ENCODE measurements at places on chromosomes 11 and 22. TPM values are rescaled to one million over a fixed set of nuclear protein-coding genes. Genes with fewer than 3 reads are reported as not detected.

- no peak for DNase-seq
These were observed 593.6 kb downstream of the NELL1 start for GRCh38 chr11:21262992-21263391.

The FOLR2 gene
- total RNA-seq: not detected

GRCh38 chr11:68776442-68777235 is 25.3 kb upstream of the TESMIN start:
- no peak for DNase-seq

DNA sequence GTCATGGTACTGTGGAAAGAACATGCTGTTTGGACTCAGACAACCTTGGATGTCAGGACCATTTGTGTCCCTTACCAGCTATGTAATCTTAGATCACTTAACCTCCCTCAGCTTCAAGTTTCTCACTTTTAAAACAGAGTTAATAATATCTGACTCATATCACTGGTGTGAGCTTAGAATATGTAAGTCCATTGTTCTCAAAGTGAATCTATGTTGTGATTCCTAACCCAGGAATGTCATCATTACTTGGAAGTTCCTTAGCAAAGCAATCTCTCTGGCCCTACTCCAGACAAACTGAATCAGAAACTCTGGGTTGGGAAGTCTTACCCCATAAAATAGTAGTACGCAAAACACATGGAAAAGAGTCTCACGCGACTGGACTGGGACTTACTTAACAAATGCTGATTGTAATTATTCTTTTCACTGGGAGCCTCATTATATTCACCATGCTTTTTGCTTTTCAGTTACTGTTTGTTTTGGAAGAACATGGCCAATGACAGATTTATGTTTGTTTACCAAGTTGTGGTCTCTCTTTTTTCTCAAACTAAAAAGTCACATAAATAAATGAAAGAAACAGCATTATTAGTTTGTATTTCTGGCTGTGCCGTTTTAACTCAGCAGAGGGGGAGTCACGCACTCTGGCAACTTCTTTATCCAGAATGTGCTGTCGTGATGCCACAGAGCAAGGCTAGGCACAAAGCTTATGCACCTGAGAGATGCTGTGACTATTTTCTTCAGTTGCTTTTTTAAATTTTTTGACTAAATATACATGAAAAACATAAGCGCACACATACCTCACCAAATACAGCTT is 217.7 kb upstream of the CTSC start:
- DNase-seq: peak; percentile 99

The DMC1 gene
- total RNA-seq: 1.8 TPM

DNA sequence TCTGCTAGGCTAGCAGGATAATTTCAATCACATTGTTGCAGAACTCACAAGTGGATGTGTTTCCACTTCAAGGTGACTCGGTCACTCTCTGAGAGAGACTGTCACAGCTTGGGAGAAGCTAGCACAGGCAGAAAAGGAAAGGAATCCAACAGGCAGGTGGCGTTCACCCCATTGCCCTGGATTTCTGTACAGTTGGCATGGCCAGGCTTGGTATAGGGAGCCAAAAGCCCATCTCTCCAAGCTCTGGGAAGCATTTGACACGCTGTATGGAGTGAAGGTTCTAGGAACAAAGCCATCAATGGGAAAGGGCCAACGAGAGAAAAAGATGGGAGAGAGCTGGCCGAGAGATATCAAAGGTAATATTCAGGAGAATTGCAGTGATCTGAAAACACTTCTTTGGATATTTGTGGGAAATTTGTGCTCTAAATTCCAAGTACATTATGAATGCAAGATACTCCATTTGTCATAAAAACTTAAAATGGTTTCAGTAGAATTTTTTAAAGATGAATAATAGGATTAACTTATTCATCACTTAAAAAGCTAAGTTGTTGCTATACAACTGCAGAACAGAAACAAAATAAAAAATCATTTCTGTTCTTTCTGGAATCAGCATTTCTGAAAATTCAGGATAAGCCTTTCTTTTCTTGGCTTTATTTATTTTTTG is 223.5 kb upstream of the NTM start:
- no peak for DNase-seq

DNA sequence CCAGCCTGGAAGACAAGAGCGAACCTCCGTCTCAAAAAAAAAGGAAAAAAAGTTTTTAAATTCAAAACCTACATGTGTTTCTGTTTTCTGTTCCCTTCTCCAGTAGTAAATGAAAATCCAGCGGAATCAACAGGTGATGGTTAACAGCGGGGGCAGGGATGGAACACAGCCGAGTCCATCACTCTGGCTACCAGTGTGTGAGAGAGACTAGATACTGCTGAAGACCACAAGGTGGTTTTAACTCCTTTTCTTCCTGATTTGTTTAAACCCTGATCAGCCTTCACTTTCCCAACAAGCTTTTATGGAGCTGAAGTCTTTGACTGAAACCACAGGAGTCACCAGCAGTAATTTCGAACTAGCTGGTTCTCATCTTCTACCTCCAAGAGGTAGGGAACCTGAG is 3.6 kb upstream of the ARHGAP32 start:
- no peak for DNase-seq

The LGALS1 gene
- 2,321 TPM for total RNA-seq

GRCh38 chr11:57476047-57476756 is 15.9 kb downstream of the RTN4RL2 start:
- DNase-seq: peak; percentile 31

GRCh38 chr11:118938491-118939403 is 13.0 kb upstream of the BCL9L start:
- no peak for DNase-seq

The SERPING1 gene
- 0.19 TPM for total RNA-seq

GRCh38 chr11:44709966-44710365 is 16.8 kb upstream of the TSPAN18 start:
- DNase-seq: peak; percentile 68

- DNase-seq: no peak
These were observed 831.2 kb upstream of the CCDC90B start for GRCh38 chr11:84117394-84117793.

The KRTAP5-9 gene
- total RNA-seq: not detected

- no peak for DNase-seq
These were observed 1179.8 kb downstream of the BRD1 start for GRCh38 chr22:48647606-48648515.

The IL18 gene
- 0.33 TPM for total RNA-seq

The TYR gene
- total RNA-seq: not detected

DNA sequence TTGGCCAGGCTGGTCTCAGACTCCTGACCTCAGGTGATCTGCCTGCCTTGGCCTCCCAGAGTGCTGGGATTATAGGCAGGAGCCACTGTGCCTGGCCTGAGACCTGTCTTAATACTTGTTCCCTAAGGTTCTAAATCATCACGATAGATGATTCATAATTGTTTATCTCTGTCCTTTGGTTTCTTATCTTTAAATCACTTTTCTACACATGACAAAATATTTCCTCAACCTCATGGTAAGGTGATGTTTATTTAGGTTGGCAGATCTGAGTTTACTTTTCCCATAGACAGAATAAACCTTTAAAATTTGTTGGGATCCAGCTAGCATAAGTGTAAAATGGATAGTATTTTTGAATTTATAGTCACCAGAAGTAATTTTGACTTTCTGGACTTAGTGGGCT is 3.5 kb downstream of the PSMD13 start:
- no peak for DNase-seq

GRCh38 chr11:41786087-41786486 is 326.6 kb upstream of the LRRC4C start:
- DNase-seq: no peak

GRCh38 chr11:86999859-87000753 is 37.6 kb upstream of the TMEM135 start:
- DNase-seq: no peak

DNA sequence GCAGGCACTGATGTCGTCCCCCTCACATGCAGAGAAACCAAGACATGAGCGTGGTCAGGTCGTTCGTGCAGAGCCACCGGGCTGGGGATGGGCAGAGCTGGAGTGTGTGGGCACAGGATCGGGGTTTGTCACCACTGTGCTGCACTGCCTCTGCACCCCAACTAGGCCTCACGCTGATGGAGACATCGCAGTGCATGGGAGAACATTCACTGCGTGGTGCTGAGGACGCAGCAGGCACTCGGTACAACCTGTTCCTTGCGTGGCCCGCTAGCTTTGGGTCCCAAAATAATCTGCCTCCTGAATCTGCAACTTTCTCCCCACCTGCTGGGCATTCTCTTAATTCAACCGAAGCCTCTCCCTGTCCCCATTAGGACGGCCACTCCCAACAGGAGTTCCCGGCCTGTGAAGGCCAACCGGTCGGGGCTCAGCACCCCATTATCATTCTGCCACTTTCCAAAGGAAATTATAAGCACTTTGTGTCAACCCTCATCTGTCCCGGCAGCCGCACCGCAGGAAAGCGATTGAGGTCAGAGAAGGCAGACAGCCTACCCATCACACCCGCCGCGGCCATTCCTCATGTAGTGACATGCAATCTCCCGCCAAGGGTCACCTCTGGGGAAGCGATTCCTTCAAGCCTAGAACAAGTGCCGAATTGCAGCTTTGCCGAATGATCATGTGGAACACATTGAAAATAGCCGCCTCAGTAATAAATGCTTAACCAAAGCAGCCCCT is 490.4 kb downstream of the MN1 start:
- no peak for DNase-seq

The FGF3 gene
- total RNA-seq: not detected

DNA sequence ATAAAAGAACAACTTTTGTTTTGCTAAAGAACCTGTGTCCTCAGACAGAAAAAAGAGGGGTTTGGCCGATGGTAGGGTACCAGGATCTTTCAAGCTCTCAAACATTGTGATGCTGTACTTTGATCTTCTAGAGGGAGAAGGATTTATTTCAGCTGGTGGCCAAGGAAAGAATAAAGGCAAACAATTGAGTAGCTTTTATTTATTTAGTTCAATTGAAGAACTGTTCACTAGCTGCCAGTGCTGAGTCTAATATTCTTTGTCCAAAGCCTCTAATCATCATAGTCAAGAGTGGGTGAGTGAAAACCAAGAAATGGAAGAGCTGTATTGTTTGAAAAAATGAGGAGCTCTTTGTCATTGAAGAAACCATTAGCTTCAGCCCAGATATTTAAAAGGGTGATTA is 138.4 kb downstream of the FAT3 start:
- no peak for DNase-seq

- DNase-seq: no peak
These were observed 607.4 kb downstream of the NTM start for GRCh38 chr11:131977854-131978253.

The RCOR2 gene
- total RNA-seq: 0.09 TPM

GRCh38 chr11:87141980-87142514 is 104.3 kb downstream of the TMEM135 start:
- DNase-seq: no peak

DNA sequence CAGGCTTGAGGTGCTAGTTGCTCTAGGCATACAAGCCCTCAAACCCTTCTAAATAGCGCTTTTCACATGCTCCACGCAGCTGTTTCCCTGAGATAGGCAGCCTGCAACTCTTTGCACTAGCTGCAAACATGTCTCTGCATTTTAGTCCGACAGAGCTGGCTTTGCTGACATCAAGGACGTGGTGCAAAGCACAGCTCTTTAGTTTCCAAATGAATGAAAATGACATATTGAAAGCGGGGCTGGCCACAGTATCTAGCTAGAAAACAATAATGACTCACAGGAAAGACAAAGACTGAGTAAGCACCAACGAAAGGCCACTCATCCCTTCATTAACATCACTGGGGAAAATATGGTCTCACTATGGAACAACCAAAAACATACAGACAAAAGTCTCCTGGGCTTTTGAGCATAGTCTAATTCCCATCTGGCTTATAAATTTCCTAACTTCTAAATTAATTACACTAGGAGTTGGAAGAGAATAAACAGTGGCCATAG is 15.3 kb upstream of the ZC3H12C start:
- DNase-seq: peak; percentile 65

- DNase-seq: no peak
These were observed 541.4 kb upstream of the CCDC90B start for GRCh38 chr11:83827520-83827919.

DNA sequence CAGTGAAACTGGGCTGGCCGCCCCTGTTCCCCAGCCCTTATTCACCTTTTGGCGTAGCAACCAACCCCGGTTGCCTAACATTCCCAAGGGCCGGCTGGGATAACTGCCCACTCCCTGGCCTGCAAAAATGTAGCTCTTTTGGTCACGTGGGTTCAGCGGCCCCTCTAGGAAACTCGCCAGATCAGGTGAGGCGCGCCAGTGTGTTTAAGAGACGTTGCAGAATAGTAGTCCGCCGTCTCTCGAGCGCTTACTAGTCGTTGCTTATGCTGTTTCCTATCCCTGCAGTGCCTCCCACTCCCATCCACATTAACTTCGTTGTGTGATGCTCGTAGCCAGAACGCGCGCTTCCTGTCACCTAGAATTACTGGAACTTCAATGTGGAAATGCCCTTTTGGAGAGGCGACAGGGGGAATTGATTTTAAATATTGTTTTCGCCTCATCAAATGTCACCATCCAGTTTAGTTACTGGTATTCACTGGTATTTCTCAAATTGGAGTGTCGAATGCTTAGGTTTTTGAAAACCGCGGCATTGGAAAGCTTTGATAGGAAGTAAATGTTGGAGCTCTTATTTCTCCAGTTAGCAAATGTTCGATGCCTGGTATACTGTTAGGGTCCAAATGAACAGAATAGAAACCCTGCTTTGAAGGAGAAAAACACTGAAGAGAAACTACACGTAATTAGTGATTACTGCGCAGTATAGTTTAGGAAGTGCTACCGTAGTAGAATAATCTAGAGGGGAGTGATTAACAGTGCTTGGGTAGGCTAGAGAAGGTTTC is 823 bp downstream of the CEP57 start:
- DNase-seq: peak; percentile 71

The GLB1L2 gene
- 0.17 TPM for total RNA-seq

The RAG2 gene
- not detected for total RNA-seq

DNA sequence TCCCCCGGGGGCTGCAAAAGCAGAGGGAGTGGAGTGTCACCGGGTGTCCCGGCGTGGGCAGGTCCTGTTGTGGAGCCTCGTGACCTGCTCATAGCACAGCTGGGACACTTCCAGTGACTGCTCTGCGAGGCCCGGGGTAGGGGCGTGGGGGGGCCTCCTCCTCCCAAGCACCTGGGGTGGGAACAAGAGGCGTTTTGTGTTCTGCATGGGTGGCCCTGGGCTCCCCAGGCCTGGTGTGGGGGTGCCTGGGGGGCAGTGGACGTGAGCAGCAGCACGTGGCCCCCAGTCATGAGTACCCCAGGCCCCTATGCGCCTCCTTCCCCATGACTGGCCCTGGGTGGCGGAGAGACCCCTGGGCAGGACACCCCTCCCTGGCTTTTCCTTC is 104.7 kb downstream of the KCNQ1 start:
- DNase-seq: no peak

DNA sequence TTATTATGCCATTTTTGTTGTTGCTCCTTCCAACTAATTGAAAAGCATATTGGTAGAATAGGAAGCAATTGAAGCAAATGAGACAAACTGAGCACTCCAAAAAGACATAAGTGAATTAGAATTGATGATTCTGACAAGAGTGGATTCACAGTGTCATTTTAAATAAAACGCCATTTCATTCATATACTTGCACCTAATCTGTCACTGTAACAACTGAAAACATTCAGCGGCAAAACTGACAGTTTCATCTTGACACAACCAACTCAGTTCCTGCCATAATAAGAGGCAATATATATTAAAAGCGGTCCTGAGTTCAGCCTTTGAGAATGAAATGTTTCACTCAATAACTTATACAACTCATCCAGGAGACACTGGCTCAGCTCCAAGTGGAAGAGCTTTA is 306.8 kb downstream of the CNTN5 start:
- no peak for DNase-seq

GRCh38 chr11:9787981-9788521 is 124.2 kb downstream of the SWAP70 start:
- DNase-seq: no peak
